GM23248 (cell line): ENCODE measurements at places on chromosomes 12 and 14.

GRCh38 chr14:92944976-92945375 lies 22.0 kb downstream of the CHGA start:
- no peak for DNase-seq

- DNase-seq, result peak; percentile 10
Measured at GRCh38 chr12:122024132-122024785, 2.6 kb downstream of the BCL7A start.

GRCh38 chr12:106282457-106283097 lies 20.0 kb upstream of the TCP11L2 start:
- peak; percentile 77 for DNase-seq

GRCh38 chr14:75283833-75284563 lies 5.4 kb downstream of the FOS start:
- peak; percentile 66 for DNase-seq

- no peak for DNase-seq
Measured at GRCh38 chr12:120137833-120138232, 21.3 kb upstream of the RAB35 start.

DNA sequence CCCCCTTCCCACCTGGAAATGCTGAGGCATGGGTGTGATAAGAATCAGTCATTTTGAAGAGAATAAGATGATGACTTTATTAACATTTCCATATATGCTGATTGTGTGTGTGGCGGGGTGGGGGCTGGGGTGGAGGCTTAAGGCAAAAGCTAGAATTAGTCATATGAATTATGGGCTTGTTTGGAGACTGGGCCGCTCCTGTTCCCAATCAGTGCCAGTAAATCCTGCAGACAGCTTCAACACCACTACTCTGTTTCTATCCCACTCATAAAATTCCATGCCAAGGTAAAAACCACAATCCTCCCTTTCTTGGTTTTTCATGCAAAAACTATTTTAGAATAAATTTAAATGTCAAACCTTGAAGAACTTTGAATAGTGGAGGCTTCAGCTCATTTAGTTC lies 29.9 kb upstream of the SLC38A2 start:
- peak; percentile 84 for DNase-seq

GRCh38 chr12:80802652-80803400 lies 86.1 kb downstream of the MYF5 start:
- no peak for DNase-seq

GRCh38 chr12:13273850-13274249 lies 77.3 kb downstream of the EMP1 start:
- DNase-seq, result peak; percentile 28

DNA sequence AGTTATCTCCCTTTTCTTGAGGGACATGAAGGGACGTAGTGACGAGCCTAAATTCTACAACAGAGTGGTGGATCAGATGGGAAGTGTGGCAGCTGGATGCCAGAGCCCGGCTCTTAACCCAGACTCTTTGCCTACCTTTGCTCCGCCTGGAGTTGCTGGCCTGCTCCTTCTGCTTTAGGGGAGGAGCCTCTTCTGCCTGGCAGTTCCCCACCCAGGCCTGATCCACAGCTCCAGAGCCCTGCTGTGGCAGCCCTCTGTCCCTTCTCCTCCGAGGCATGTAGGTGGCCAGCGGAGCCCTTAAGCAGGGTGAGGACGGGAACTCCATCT lies 2.3 kb upstream of the PRPH start:
- DNase-seq, result no peak

DNA sequence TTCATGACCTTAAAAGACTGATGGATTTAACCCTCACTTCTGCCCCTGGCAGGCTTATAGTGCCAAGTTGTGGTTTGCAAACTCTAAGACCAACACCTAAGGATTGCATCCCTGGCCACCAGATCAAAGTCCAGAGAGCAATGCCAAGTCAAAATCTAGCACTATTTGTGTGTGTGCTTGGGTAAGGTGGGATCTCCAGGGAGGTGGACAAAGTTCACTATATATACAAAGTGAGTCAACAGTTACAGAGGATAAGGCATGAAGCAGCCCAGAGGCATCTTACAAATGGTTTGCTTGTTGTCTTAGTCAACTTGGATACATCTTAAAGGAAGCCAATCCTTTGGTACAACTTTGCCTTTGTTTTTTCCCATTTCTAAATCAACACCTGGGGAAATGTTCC lies 137.3 kb downstream of the MSRB3 start:
- peak; percentile 41 for DNase-seq

GRCh38 chr14:50113381-50114035 lies 2.9 kb downstream of the VCPKMT start:
- DNase-seq, result no peak

GRCh38 chr14:39246618-39247017 lies 12.9 kb downstream of the MIA2 start:
- DNase-seq, result peak; percentile 51

GRCh38 chr12:75635606-75636444 lies 124.4 kb upstream of the KRR1 start:
- peak; percentile 88 for DNase-seq

- DNase-seq, result peak; percentile 48
Measured at GRCh38 chr14:77616133-77616453, 344 bp downstream of the SPTLC2 start.

GRCh38 chr12:57751432-57751787 lies 700 bp downstream of the CDK4 start:
- peak; percentile 27 for DNase-seq

DNA sequence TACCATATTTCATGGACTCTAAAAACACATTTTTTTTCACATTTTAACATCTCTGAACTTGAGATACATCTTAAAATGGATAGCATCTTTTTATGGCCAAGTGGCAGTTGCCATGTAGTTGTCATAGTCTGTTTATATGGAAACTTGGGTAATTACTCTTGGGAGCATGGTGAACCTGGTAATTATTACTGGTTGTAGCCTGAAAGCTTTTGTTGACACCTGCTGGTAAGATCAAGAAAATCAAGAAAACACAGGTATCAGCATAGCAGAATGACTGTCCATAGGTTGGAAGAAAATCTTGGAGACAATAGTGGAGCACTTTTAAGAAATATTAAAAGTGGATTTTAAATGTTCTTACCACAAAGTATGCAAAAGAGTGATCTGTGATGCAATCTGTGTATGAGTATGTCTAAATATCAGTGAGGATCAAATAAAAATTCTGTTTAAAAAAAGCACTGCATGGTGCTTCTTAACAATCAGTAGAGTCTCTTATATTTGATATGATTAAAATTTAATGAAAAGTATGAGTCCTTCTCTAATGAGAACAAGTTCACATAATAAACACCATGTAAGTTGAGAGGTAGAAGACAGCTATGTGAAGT lies 44.2 kb downstream of the TTC8 start:
- peak; percentile 35 for DNase-seq

- DNase-seq, result no peak
Measured at GRCh38 chr12:50618864-50619609, 114.3 kb downstream of the DIP2B start.

- peak; percentile 10 for DNase-seq
Measured at GRCh38 chr12:84375449-84376170, 537.0 kb downstream of the SLC6A15 start.

- DNase-seq, result no peak
Measured at GRCh38 chr12:48969160-48969771, 2.3 kb downstream of the WNT10B start.

- DNase-seq, result no peak
Measured at GRCh38 chr12:132214891-132215290, 70.6 kb downstream of the NOC4L start.

DNA sequence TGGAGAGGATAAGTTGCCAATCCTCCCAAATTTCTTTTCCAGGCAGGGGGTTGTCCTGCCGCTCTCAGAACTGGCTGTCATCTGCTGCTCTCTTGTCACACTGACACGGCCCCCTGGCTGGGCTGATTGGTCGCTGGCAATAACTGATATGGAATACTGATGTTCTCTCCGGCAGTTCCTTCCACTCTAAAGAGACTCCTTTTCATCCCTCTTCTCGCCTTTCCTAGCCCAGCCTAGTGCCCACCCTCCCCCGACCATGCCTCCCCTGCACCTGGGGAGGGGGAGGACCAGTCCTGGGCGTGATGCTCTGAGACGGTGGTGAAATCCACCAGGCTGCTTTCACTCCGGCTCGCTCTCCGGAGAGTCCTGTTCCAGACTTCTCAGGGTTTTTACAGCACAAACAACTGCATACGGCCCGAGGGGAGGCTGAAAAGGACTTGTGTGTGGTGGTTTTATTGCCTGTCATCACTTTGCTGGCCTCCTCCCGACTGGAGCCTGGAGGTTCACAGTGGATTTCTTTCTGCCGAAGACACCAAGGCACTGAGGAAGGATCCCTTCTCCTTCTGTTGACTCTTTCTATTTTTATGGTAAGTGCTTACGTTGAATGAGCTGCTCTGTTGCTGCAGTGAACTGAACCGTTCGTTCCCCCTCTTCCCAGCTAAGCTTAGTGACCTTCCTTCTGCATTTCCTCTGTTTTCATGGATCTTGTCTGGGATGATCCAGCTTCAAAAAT lies at the start of gene ANO4:
Gene ANO4 (plus strand): TSS at position 336 of the 733 bp plus-strand sequence. CDS start 107,010 bp downstream, outside the sequence.
- peak; percentile 60 for DNase-seq

- peak; percentile 26 for DNase-seq
Measured at GRCh38 chr14:50659327-50659974, 8.7 kb downstream of the SAV1 start.

DNA sequence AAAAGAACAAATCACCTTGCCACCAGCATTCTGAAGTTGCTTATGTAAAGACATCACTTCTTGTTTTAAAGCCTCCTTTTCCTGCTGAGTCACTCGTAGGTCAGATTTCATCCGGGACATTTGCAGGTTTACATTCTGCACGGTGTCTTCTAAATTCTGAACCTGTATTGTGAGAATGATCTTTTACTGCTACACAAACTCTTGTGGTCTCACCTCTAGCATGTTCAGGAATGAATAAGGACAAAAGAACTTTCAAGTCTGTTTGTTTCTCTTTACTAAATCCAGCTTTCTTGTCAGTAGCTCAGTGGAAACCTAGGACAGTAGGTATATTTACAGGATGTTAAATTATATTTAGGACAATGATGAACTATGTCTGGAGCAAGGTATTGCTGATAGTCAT lies 73.5 kb upstream of the SAV1 start:
- peak; percentile 39 for DNase-seq

GRCh38 chr12:104802208-104802607 lies 155.9 kb downstream of the SLC41A2 start:
- peak; percentile 14 for DNase-seq

DNA sequence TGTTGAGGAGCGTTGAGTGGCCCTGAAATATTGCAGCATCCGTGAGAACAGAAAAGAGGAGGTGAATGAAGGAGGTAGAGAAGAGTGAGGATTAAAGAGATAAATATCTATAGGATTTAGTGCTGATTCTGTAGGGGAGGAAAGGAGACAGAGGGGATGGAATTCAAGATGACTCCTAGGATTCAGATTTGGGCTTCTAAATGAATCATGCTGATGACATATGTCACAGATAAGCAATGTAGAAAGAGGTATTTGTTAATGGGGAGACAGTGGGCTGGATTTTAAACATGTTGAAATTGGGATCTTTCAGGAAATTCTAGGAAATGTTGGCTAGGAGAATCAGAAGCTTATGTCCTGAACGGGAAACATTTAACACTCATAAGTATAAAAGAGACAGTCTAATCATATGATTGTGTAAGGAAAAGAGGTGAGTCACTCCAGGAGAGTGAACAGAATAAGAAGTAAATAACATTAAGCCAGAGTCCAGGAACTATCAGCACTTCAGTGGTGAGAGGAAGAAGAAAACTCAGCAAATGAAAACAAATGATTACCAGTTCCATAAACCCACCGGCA lies 58.1 kb upstream of the DIO2 start:
- DNase-seq, result peak; percentile 74
